ENCODE measurements at places on chromosomes 6 and 20. TPM values are rescaled to one million over a fixed set of nuclear protein-coding genes. Genes with fewer than 3 reads are reported as not detected.
A peak's percentile ranks its signal among the peaks of the same experiment; 100 is the strongest.

Gene GRM1
- not detected for polyA plus RNA-seq

Gene GABRR2
- polyA plus RNA-seq, result 0.10 TPM

Gene ZSCAN12
- polyA plus RNA-seq, result 0.70 TPM

Gene ENPP4
- polyA plus RNA-seq, result 4.5 TPM

Gene MLN
- polyA plus RNA-seq, result not detected

Gene ZC2HC1B
- polyA plus RNA-seq, result not detected

Gene GMPR
- polyA plus RNA-seq, result 0.56 TPM

Gene IBTK
- polyA plus RNA-seq, result 16.4 TPM

Gene LY6G6C
- not detected for polyA plus RNA-seq

Gene TMEM170B
- 0.38 TPM for polyA plus RNA-seq

GRCh38 chr6:53873922-53874321 lies 79.1 kb downstream of the LRRC1 start:
- DNase-seq, result no peak

GRCh38 chr6:75098709-75099108 lies 107.1 kb downstream of the COL12A1 start:
- no peak for DNase-seq

- no peak for DNase-seq
Measured at GRCh38 chr20:36062799-36063198, 91.7 kb upstream of the EPB41L1 start.

GRCh38 chr6:136959471-136959891 lies 37.4 kb downstream of the SLC35D3 start:
- DNase-seq, result no peak

DNA sequence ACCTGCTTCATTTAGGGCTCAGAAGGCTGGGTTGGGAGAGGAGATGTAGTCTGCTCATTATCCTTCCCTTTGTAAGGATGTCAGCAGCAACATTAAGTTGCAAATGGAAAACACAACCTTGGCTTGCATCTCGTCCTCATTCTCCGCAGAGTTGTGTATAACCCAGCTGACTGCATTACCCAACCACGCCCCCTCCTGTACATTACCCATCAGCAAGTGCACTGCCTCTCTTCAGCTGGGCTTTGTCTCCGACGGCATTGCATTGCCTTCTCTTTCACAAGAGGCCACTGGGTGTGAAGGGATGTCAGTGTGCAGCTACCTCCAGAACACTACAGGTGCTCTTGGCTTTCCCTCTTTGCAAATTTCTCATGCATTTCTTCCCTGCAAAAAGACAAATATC lies 128.7 kb upstream of the TSHZ2 start:
- DNase-seq, result no peak

- no peak for DNase-seq
Measured at GRCh38 chr6:128271011-128271410, 249.4 kb downstream of the PTPRK start.

- no peak for DNase-seq
Measured at GRCh38 chr6:21228411-21228810, 365.1 kb upstream of the SOX4 start.

DNA sequence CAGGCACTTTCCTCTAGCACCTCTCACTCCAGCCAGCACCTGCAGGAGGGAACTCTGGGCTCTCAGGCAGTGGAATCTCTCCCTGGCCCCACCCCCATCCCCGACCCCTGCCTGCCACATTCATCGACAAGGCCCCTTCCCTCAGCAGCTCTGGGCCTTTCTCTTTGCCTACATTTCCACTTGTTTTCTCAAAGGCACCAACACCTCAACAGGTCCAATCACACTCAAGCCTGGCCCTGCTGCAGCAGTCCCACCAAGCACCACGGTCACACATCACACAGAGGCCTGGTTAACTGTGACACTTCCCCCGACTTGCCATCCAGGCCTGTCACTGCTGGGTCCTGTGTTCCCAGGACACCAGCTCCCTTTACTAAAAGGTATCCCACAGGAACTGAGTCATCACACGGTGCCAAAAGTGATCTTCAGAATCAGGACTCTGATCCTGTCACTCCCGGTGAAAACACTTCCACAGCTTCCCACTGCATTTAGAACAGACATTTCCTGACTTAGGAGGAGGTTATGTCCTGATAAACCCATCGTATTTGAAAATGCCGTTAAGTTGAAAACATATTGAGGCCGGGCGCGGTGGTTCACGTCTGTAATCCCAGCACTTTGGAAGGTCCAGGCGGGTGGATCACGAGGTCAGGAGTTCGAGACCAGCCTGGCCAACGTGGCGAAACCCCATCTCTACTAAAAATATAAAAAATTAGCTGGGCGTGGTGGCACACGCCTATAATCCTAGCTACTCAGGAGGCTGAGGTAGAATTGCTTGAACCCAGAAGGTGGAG lies 54.9 kb downstream of the MYH7B start:
- no peak for DNase-seq

GRCh38 chr6:39835821-39836295 lies 43.7 kb downstream of the DAAM2 start:
- DNase-seq, result no peak

- no peak for DNase-seq
Measured at GRCh38 chr6:37418722-37419121, 14.3 kb upstream of the CMTR1 start.

DNA sequence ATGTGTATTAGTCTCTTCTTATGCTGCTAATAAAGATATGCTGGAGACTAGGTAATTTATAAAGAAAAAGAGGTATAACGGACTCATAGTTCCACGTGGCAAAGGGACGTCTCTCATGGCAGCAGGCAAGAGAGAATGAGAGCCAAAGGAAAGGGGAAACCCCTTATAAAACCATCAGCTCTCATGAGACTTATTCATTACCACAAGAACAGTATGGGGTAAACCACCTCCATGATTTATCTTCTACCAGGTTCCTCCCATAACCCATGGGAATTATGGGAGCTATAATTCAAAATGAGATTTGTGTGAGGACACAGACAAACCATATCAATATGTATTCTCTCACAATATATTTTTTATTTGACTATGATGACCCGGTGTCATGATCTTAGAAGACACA lies 109.1 kb downstream of the UTRN start:
- no peak for DNase-seq

DNA sequence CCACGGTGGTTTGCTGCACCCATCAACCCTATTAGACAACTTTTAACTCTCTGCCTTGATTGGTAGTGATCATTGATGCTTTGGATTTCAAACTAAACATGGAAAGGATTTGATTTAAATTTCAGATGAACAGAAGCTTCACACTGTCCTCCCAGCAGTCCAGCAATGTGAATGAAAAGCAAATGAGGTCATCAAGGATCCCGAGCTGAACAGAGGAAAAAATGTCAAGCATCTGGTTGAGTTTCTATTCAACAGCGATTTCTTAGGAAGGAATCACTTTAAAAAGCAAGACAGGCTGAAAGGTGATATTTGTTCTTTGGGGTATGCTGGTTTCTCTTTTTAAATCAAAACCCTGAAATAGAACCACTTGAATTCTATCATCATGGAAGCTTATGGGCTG lies 10.6 kb upstream of the SAMD3 start:
- DNase-seq, result no peak

GRCh38 chr6:73076211-73076954 lies 148.9 kb downstream of the KHDC1L start:
- no peak for DNase-seq

DNA sequence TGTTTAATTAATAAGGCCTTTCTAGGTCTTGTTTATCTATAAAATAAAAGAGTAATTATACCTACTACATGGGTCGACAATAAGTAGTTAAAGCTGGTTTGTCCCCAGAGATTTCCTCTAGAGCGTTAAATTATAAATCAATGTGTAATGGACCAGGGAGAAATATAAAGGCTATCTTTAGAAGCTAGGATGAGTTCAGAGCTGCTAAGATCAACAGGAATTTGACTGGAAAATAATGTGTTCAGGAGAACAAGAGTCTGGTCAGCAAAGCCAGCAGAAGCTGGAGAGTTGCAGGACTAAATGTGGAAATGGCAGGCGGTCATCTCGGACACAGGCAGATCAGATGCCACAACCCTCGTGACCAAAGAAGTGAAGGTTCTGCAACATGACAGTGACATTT lies 428.8 kb downstream of the EPM2A start:
- DNase-seq, result no peak

DNA sequence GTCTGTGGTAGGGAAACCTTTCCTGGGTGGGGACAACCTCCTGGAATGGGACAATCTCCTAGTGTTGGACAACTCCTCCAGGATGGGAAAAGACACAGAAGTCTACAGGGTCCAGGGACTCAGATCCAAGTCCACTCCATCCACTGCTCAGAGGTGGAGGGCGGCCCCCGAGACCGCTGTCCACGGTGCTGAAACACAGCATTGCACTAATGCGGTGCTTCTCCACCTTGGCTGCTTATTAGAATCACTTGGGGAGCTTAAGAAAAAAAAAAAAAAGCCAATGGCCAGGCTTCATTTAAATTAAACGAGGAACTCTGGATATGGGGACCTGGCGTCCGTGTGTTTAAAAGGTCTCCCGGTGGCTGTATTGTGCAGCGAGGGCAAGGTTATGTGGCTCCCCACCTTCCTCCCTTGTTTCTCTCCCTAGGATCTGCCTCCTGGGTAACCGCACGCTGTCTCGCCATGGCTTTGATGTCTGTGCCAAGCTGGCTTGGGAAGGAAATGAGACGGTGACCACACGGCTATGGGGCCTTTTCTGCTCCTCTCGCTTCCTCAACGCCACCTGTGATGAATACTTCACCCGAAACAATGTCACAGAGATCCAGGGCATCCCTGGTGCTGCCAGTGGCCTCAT lies 12.0 kb downstream of the SLC12A5 start:
- peak; percentile 31 for DNase-seq

DNA sequence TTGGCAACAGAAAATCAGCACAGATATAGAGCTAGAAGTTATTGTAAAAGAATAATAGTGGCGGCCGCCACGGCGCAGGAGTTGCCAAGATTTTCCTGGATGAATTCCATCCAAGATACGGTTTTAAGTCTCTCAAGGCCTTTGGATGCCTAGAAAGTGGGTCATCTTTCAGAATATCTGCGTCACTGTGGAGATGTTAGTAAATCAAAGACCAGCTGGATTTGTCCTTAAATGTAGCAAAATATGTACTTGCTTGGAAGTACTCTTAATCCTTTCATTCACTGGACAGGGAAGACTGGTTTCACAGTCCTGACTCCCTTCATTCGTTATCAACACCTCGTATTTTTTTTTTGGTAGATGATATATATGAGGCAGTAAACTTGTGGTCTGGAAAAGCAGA lies 83.0 kb downstream of the SLC22A3 start:
- DNase-seq, result no peak

DNA sequence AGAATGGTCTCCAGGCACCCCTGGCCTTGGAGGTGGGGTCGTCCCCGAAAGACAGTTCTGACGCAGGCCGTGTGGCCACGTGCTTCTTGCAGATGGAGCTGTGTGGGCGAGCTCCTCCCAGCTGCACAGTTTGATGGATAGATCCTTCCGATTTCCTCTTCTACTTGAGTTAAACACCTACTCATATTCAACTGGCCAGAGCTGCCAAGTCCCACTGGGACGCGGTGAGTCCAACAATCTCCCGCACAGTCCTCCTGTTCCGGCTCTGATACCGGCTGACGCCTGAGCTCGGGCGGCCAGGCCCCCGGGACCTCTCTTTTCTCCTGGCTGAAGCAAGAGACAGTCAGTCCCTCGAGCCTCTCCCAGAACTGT lies 57.9 kb upstream of the DACT2 start:
- no peak for DNase-seq

Measured in CD4-positive, alpha-beta memory T cell (primary cell).